Mammary epithelial cell (primary cell): ENCODE measurements at places on chromosomes 7 and 10. TPM values are rescaled to one million over a fixed set of nuclear protein-coding genes. Genes with fewer than 3 reads are reported as not detected.

METTL27 gene
- 8.5 TPM for total RNA-seq

NKX2-3 gene
- not detected in 2 replicates for total RNA-seq

ECHDC3 gene
- 6.9 and 9.2 TPM in 2 replicates for total RNA-seq

ABCB4 gene
- not detected in 2 replicates for total RNA-seq

TSPAN33 gene
- total RNA-seq, result 1.8 TPM

PSTK gene
- total RNA-seq, result 5.7 and 6.0 TPM in 2 replicates

HTRA1 gene
- total RNA-seq, result 138 and 179 TPM in 2 replicates

SRRM3 gene
- 0.17 TPM for total RNA-seq

ATOH7 gene
- total RNA-seq, result not detected

CHN2 gene
- total RNA-seq, result not detected in 2 replicates

CD36 gene
- total RNA-seq, result 0.50 TPM

GTF2IRD1 gene
- 21.0 TPM for total RNA-seq

GLI3 gene
- total RNA-seq, result 6.3 TPM

UCMA gene
- not detected in 2 replicates for total RNA-seq

MYL7 gene
- total RNA-seq, result 0.82 TPM in 1 of 2 replicates, not detected in the other

SPOCK2 gene
- 0.49 and 0.86 TPM in 2 replicates for total RNA-seq

HABP2 gene
- not detected for total RNA-seq

LRRC61 gene
- total RNA-seq, result 18.0 TPM

ARHGEF5 gene
- total RNA-seq, result 46.7 TPM

GIGYF1 gene
- total RNA-seq, result 22.3 and 29.3 TPM in 2 replicates

COL28A1 gene
- 0.17 TPM for total RNA-seq

ANXA8L1 gene
- total RNA-seq, result 165 and 279 TPM in 2 replicates

AKR1C2 gene
- total RNA-seq, result 28.0 and 30.4 TPM in 2 replicates

LEP gene
- total RNA-seq, result 1.0 TPM

TWNK gene
- total RNA-seq, result 18.7 and 19.5 TPM in 2 replicates

SBDS gene
- 92.0 TPM for total RNA-seq
